ENCODE measurements at places on chromosomes 12 and 14. TPM values are rescaled to one million over a fixed set of nuclear protein-coding genes. Genes with fewer than 3 reads are reported as not detected.
A peak's percentile ranks its signal among the peaks of the same experiment; 100 is the strongest.

ADSS1 gene
- 20.5 TPM for total RNA-seq

FOXA1 gene
- total RNA-seq = 1.2 TPM

- DNase-seq = no peak
Observed at GRCh38 chr14:98204139-98204538, 1067.9 kb downstream of the BCL11B start.

GRCh38 chr14:99133636-99134515 is 138.1 kb downstream of the BCL11B start:
- DNase-seq = peak; percentile 7

- no peak for DNase-seq
Observed at GRCh38 chr14:74898694-74899093, 17.0 kb downstream of the DLST start.

GRCh38 chr14:73457041-73457923 is 1.1 kb downstream of the NUMB start:
- DNase-seq = peak; percentile 54

DNA sequence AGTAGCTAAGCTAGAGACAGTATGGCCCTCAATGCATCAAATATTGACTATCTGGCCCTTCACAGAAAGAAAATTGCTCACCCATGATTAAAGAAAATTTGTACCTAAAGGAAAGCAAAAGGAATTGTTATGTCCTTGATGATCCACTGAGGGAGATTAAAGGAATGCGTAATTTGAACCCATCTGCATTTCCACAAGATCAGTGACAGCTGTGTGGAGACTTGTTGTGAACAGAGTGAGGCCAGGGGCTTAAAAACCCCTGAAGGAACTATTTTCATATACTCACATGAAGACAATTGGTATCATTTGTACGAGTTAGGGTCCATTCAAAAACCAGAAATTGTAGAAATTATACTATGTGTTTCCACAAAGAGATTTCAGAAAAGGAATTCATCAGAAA is 1908.1 kb upstream of the SEL1L start:
- DNase-seq = no peak

- no peak for DNase-seq
Observed at GRCh38 chr12:91240386-91241095, 57.9 kb upstream of the DCN start.

- no peak for DNase-seq
Observed at GRCh38 chr12:94222351-94223084, 74.1 kb downstream of the PLXNC1 start.

Data from adrenal gland (tissue), 19 donors.